Activated CD8-positive, alpha-beta memory T cell treated with anti-CD3 and anti-CD28 coated beads for 1 hour (primary cell): ENCODE measurements at places on chromosomes 2 and 18.

GRCh38 chr2:3241971-3242746, 135.5 kb downstream of the EIPR1 start:
- no peak for DNase-seq

GRCh38 chr2:158779621-158780020, 15.5 kb upstream of the DAPL1 start:
- no peak for DNase-seq

DNA sequence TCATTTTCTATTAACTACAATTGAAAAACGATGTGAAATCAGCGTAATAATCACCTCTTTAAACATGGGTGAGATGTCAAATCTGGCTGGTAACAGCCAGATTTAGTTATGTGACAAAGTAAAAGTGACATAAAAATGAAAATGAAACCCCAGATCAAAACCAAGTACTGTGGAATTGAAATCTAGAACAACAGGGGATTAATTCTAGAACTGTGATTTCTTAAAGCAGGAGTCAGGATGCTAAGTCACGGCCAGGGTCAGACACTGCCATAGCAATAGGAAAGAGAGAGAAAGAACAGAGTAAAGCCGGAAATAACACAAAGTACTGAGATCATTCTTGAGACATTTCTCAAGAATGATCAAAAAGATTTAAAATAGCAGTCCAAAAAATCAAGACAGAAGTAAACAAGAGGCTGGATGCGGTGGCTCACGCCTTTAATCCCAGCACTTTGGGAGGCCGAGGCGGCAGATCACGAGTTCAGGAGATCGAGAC, 1183.7 kb upstream of the NXPH2 start:
- no peak for DNase-seq

DNA sequence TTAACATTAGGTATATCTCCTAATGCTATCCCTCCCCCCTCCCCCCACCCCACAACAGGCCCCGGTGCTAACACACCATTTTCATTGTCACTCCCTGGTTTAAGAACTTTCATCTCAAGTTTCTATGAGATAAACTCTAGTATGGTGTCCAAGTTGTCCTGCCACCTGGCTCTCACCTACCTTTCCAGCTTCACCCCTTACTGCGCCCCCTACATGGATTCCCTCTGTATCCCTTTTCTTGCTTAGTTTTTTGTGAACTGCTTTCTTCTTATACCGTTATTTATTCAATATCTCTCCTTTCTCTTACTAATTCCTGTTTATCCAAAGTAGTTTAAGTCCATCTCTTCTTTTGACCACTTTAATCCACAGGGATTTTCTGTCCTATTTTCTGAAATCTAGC, 15.2 kb downstream of the EML4 start:
- DNase-seq = no peak

DNA sequence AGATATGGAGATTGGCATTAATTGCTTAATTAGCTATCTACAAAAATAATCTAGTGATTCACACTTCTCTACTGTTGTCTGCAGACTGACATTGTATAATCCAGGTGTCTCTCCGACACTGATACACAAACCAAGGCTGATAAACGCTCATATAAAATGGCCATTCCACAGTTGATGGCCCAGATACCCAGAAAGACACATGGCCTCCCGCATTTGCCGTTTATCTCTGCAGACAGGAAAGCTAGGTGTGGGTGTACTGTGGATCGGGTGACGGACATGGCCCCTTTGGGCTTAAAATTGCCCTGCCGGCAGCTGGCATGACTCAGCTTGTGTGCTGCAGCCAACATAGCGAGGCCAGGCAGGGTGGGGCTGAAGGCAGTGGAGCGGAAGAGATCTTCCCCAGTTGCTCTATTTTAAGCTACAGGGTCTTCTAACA, 18.5 kb downstream of the PMAIP1 start:
- no peak for DNase-seq

DNA sequence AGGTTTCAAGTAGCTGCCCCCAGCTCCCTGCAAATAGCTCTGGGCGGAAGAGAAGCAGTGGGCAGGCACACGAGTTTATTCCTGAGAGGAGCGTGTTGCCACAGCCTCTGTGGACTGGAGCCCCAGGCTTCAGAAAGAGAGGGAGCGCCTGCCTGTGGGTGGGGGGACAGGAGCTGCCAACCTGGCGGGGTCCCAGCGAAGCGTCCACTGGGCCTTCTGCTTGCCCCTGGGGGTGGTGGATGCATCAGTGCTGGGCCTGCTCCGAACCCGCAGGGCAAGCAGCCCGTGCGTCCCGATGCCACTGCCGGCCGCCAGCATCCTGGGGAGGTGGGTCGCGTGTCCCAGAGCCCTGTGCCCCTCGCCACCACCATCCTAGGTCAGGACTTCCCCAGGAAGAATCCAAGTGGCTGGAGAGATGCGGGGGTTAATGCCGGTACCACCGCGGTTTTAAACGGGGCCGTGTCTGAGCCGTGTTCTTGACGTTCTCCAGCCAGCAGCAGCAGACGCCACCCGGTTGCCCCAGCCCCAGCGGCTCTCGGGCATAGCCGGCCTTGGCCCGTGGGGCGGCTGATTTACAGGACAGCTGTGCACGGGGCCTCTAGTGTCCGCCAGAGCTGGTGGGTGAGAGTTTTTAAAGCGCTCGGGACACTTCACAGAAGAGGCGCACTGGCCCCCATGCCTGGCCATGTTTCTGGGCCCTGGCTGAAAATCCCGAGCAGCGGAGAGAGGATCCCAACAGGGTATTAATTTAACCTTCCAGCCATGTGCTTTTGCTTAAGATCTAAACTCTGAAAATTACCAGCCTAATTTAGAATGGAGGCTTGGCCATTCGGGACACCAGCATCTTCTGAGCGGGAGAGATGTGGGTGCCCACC, 84.7 kb downstream of the NFATC1 start:
- DNase-seq = no peak

- DNase-seq = no peak
These were observed 375.2 kb upstream of the SMIM21 start for GRCh38 chr18:75802681-75803080.

- DNase-seq = no peak
These were observed 21.7 kb downstream of the SLC39A6 start for GRCh38 chr18:36107477-36107876.
